KBM-7 (cell line): ENCODE measurements at places on chromosomes 13 and 19.

- no peak for DNase-seq
Observed at GRCh38 chr19:54218259-54218658, 4.5 kb downstream of the LILRB3 start.

DNA sequence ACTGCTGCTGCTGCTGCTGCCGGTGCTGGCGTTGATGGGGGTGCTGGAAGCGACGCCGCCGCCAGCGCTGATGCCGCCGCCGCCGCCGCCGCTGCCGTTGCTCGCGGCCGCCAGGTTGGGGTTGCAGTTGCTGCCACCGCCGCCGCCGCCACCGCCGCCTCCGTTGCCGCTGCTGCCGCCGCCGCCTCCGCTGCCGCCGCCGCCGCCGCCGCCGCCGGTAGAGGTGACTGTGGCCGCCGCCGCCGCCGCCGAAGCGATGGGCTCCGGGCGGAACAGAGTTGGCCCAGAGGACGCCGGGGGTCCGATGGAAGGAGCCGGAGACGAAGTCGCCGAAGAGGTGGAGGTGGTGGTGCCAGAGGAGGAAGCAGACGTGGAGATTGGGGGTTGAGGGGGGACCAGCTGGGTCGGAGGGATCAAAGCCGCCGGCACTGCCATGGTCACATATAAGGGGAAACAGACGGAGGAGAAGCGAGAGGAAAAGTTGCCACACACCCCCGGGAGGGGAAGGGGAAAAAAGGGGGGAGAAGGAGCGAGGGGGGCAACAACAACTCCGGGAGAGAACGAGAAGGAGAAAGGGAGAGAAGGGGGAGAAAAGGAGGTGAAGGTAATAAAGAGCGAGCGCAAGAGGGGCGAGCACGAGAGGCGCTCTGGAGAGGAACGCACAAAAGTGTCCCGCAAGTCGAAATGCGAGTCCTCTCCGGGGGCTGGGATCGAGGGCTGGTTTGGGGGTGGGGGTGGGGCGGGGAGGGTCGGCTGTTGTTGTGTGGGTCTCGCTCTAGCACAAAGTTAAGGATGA is 471 bp downstream of the DACH1 start:
- peak; percentile 21 for DNase-seq

GRCh38 chr13:27264648-27265047 is 6.0 kb upstream of the RASL11A start:
- DNase-seq: no peak

GRCh38 chr13:97855570-97856303 is 97.7 kb upstream of the IPO5 start:
- peak; percentile 67 for DNase-seq

GRCh38 chr19:6987850-6988249 is 33.4 kb downstream of the MBD3L2B start:
- DNase-seq: no peak

- no peak for DNase-seq
Observed at GRCh38 chr13:35995136-35995535, 136.0 kb downstream of the DCLK1 start.

DNA sequence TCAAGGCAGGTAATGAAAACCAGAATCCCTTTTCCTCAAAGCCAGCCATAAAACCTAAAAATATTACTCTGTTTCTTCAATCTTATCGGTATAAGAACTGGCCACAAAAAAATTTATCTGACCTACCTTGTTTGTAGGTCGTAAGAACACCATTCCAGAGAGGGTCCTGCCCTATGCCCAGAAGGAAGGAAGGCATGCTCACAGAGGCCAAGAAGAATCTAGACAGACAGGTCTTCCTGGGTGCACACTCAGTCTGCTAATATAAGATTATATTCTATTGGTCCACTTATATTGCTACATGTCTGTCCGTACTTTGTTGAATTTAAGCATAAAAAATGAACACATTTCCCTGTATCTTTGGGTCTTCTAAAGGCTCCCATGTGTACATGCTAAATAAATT is 2136.1 kb upstream of the PCDH20 start:
- no peak for DNase-seq

DNA sequence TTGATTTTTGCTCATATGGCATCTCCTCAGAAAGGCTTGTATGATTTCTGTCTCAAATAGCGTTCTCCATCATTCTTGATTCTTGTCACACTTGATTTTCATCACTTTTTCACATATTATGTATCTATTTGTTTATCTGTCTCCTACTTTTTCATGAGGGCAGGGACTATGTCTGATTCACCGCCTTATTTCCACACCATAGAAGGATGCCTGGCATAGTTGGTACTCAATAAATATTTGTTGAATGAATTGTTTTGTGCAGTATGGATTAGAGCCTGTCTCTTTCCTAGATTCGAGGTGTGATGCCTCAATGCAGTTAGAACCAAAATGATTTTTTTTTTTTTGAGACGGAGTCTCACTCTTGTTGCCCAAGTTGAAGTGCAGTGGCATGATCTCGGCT is 12.1 kb downstream of the SAE1 start:
- DNase-seq: no peak

DNA sequence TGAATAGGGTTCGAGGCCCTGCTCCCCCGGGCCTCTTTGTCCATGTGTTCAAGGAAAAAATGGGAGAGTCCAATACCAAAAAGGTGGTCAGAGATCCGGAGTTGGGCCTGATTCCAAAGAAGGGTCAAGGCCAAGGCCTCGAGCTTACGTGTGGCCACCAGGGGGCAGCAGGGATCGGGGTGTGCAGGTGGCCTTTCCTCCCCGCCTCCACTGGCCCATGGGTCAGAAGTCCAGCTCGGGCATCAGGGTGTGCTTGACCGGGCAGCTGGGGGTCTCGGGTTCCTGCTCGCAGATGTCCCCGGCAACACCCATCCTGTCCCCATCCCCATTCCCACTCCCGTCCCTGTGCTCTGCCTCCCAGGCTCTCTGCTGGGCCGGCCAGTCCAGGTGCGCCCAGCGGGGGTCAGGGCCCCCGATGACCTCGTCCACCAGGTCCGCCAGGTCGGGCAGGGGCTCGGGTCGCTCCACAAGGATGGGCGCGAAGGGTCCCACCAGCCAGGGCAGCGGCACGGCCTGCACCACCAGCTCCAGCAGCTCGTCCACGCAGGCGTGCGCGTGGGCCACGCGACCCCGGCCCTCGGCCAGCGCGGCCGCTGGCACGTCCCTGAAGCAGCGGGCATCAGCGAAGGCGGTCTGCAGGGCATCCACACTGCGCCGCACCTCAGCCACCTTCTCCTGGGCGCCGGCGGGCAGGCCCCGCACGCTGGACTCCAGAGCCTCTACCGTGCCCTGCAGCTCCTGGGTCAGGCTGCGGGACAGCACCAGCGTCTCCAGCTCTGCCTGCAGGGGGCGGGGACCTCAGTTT is 5.2 kb upstream of the PLIN4 start:
- peak; percentile 24 for DNase-seq

DNA sequence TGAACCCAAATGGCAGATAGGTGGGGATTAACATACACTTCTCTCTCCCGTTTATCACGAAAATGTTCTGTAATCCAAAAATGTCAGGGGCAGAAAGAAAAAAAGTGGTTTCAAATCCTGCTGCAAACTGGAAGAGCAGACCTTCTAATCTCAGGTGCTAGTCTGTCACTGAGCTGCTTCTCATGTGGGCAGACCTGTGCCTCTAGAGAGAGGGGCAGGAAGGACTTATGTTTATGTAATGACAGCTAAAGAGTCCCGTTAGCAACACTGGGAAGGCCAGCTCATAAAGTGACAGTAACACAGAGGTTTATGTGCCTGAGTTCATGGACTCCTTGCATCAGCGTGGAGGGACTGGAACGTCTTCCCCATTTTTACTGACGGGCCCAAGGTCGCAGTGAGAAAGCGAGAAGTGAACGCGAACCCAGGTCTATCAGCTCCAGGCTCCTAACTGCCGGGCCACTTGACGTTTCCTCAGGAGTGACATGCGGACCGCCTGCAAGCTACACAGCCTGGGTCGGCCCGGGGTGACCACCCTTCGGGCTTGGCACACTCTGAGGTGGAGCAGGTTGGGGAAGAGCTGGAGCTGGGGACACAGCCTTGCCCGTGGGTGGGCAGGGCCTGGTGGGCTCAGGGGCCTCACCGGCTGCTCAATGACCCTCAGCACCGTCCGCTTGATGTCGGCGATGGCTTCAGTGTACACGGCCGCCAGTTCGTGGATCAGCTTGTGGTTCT is 9.6 kb upstream of the RSPH6A start:
- DNase-seq: no peak

DNA sequence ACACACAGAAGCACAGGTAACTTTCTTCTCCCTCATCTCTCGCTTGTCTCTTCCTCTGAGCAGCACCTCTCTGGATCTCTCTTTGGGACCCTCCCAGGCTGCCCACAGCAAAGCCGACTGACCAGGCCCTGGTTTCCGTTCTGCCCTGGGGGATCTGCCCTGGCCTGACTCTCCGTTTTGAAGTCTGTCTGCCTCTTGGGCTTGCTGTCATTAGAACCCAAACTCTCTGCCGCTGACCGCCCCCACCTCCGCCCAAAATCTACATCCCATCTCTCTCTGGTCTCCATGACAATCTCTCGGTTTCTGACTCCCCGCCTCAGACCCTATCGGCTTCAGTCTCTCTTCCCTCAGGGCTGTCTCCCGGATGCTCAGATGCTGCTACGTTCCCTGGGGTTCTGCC is 6.9 kb downstream of the KCNC3 start:
- no peak for DNase-seq

GRCh38 chr13:28575200-28575599 is 80.3 kb upstream of the FLT1 start:
- DNase-seq: no peak

GRCh38 chr19:19181488-19181998 is 10.4 kb downstream of the BORCS8 start:
- DNase-seq: no peak

- DNase-seq: no peak
Observed at GRCh38 chr13:66378894-66379293, 851.2 kb downstream of the PCDH9 start.

- DNase-seq: no peak
Observed at GRCh38 chr13:92510416-92510815, 716.2 kb upstream of the GPC6 start.

DNA sequence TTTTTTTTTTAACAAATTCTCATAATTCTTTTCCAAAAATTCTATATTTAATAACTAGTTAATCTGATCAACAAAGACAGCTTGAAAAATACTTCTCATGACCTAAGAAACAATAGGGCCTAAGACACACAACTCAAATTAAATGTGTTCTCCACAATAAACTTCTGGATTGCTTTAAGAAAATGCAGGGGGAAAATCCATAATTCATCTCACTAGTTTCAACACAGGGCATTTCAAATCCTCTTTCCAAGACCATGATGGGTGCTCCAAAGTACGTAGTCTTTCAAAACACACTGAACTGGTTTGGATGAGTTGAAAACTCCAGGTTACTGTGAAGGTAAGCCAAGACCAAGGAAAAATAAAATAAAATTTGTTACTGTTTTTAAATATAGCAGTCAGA is 62.6 kb downstream of the DCLK1 start:
- no peak for DNase-seq

GRCh38 chr19:37655689-37656371 is 565 bp upstream of the ZFP30 start:
- DNase-seq: peak; percentile 90

DNA sequence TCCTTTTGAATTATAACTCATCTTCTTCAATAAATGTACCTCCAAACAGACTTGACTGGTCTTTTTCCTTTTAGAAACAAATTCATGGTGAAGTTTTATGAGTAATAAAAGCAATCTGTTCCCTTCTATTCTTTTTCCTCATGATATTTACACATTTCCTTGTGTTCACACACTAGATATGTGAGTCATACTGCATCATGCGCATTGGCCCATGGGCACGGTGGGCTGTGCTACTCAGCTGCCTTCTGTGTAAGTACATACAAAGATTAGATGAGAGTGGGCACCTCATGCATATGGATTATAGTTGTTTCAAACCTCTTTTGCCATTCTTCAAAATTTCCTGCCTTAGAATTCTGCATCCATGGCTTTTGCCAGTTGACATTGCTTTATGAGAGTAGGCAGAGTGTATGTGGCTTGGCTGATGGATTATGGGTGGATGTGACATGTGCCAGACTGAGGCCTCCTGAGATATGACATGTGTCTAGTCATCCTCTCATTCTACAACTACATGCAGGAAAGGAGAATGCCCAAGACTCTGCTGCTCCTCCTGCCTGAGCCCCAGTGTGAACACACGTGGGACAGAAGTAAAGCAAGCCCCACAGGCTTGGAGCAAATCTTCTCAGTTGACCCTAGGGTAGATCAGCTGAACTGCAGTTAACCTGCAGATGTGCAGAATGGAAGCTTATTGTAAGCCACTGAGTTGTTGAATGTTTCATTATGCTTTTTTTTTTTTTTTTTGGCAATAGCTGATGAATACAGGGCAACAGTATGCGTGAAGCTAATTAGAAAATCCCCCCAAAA is 109.9 kb downstream of the RBM26 start:
- no peak for DNase-seq
